ENCODE measurements at places on chromosomes 1 and 21.

DNA sequence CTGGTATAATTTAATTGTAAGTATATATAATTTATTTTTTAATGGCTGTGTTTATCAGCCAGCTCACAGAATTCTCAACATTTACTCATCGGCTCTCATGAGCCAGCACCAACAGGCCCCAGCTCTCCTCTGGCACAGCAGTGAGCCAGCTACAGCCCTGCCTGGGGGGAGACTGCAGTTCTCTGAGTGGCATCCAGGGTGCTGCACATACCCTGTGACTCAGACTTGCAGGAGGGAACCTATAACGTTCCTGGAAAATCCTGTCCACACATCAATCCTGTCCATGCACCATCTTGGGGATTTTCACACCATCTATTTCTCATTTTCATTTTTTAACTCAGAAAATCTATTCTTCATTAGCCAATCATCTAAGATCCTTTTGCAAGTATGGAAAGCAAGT, 36.5 kb downstream of the FHAD1 start:
- no peak for DNase-seq

GRCh38 chr1:26288311-26288941, 8.5 kb downstream of the SH3BGRL3 start:
- DNase-seq: peak; percentile 50

DNA sequence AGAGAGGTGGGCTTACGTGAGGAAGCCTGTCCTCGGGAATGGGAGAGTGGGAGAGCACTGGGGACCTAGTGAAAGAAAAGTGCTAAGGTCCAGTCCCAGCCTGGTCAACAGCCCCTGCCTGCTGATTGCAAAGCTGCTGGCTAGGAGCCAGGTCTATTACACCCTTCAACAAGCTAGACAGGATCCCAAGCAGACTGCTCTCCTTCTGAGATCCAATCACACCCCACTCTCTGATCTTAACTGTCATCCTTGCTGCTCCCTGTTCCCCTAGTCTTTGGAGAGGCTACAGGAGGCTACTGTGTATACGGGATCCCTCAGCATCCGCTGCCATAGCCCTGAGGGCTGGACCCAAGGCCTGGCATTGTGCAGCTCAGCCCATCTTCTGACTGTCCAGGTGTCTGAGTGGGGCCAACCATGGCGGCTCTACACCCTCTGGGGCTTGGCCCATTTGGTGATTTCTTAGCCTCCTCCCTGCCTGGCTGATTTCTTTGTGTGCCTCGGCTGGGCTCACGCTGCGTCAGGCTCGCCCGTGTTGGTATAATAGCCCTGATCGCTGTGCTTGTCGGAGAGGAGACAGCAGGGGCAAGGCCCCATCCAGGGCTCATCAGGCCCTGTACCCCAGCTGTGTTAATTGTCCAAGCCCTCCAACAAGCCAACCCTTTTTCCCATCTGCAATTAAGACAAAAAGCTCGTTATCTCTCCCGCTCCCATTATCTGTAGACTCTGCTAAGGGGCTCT, 43.9 kb downstream of the NAV1 start:
- DNase-seq: no peak

GRCh38 chr21:40678681-40679284, 168.2 kb downstream of the DSCAM start:
- no peak for DNase-seq

- DNase-seq: no peak
Measured at GRCh38 chr1:57546549-57547330, 122.9 kb upstream of the DAB1 start.

GRCh38 chr1:234879147-234880080, 249.2 kb downstream of the TOMM20 start:
- DNase-seq: no peak

DNA sequence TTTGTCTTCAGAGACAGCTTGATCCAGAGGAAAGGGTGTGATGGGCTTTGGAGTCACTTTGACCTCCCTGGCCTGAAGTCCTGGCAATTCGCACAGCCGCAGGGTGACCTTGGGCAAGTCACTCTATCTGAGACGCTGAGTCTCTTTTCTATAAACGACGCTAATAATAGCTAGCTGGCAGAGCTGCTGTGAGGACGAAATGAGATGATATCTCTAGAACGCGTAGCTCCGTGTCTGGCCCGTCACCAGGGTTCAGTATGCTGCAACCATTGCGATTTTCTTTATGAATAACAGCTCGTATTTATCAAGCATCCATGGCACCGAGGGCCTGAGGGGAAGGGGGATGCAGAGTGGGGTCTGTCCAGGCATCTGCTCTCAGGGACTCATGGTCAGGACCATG, 58.7 kb downstream of the IGSF21 start:
- DNase-seq: no peak

DNA sequence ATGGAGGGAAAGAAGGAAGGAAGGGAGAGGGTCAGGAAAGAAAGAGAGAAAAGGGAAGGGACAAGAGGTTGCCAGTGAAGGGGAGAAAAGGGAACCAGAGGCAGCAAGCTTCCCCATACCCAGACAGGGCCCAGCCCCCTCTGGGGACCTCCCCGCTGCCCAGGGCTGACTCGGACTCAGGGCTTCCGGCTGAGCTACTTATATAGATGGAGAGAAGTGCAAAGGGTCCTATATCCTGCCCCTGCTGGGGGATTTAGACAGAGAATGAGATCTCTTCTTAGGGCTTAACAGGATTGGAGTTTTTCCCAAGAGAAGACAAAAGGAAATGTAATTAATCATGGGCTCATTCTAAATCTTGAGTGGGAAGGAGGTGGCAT, at the start of gene ETV3L:
TSS of gene ETV3L (minus strand) at position 176 of the 377 bp plus-strand sequence. CDS start 285 bp downstream, outside the sequence.
- no peak for DNase-seq

DNA sequence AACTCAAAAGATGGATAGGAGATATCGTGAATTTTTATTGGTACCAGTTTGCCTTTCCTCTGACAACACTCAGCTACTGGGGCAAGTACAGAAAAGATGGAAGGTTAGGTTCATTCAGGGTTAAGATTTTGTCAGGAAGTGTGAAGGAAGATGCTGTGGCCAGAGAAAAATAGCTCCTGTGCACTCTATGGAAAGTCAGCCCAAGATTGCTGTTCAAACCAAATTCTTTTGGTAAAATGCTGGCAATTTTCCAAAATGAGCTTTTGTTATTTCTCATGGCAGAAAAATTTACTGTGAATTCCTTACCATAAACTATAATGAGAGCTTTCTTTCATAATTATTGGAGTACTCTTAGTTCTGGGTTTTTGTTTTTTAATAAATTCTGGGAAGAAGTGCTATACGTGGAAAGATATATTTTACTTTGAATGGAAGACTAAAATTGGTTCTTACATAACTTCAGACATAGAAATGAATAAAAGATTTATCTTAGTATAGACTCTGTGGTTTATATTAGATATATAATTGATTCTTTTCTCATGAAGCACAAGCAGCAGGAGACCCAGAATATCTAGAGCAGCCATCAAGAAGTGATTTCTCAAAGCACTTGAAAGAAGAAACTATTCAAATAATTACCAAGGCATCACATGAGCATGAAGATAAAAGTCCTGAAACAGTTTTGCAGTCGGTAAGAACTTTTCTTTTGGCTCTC, 112.2 kb downstream of the USP25 start:
- no peak for DNase-seq

DNA sequence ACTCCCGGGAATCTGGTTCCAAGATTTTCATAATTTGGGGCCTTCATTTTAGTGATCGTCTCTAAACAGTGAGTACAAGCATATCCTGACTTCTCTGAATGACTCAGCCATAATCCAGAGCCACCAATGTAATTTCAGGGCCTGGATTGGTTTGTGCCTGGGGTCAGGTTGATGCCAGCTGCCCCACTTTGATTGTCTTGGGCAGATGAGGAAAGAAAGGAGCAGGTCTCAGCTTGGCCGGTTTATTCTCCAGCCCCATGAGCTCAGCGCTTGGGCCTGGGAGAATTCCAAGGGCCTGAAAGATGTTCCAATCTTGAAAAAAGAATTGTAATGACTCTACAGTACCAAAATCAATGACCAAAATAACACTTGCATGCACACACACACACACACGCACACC, 71.2 kb upstream of the ECE1 start:
- DNase-seq: no peak

- DNase-seq: no peak
Measured at GRCh38 chr21:15441060-15441493, 288.7 kb upstream of the USP25 start.

- DNase-seq: no peak
Measured at GRCh38 chr1:70617728-70618127, 206.7 kb downstream of the CTH start.

- no peak for DNase-seq
Measured at GRCh38 chr1:160761886-160762285, 22.8 kb downstream of the SLAMF7 start.

DNA sequence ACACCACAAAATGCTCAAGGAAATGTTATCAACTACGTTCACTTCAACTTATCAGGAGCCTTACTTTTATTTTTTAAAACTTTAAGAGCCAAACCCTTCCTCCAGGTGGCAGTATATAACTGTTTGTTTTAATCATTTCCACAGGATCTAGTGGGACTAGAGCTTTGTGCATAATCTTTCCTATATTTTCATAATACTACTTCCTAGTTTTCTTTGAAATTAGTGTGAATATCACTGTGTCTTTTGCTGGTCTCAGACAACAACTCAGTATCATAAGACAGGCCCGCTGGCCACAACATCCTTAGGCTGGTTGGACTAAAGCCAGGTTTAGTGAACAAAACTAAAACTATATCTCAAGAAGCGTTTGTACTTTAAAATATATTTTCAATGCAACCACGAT, 145.5 kb downstream of the TIAM1 start:
- DNase-seq: no peak

GRCh38 chr21:41943851-41944250, 10.0 kb downstream of the C2CD2 start:
- no peak for DNase-seq

DNA sequence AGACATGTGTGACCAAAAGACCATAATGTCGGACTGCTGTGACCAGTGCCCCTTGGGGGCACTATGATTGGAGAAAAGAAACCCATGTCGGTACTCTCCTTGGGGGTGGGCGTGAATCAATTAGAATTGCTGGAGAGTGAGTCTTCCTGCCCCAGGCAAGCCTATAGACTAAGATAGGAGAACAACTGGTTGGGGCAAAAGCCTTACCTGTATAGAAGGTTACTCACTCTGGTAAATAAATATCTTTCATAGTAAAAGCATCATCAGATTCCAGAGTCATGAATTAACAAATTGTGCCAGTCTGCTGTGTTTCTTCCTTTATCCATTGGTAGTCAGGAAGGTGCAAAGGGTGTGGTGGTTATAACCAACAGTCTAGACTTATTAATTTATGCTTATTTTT, 2.9 kb upstream of the PTGFRN start:
- DNase-seq: no peak

GRCh38 chr1:195851016-195851601, 757.1 kb downstream of the KCNT2 start:
- no peak for DNase-seq

DNA sequence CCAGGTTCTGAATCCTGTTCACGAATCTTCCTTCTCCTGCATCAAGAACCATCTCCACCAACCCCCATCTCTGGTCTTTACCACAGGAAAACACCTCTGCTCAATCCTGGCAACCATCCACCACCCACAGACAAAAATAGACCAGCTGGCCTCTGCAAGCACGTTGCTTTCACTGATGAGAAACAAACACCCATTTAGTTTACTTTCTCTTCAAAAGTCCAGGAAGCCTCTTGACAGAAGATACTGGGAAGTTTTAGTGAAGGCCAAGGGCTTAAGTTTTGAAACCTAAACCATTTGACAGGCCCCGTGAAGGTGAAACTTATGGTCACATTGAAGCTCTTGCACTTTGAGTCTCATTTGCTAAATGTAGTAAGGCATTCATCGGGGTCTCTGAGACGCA, 122.6 kb upstream of the PPP2R5A start:
- peak; percentile 20 for DNase-seq

- DNase-seq: no peak
Measured at GRCh38 chr1:1178794-1179331, 5.2 kb downstream of the TTLL10 start.

DNA sequence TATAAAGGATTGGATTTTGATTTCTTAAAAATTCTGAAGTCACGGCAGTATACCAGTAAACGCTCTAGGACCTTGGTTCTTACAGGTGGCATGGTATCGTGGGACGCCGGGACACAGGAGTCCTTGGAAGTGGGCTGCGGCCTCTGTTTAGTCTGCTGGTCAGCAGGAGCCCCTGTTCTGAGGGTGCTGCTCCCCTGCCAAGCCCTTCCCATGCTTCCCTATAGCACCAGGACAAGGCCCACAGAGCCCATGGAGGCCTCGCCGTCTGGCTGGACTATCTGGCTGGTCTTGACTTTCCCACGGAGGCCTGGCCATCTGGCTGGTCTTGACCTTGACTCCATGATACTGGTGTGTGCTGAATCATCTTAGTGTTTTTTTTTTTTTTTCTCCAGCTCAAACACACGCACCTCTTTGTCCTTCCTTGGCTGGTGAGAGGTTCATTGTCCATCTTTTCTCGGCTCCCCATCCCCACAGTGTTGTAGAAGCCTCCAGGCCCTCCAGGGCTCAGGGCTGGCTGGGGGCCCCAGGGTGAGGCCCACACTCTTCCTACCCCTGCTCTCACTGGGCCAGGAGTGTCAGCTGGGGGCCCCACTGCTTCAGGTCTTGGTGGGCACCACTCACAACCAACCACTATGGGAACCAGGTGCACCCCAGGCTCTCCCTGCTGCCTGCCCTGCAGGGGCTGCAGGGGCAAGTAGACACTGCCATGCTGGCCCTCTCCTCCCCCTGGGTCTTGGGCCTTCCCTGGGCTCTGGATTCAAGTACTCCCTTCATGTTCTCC, 16.5 kb upstream of the TTC34 start:
- DNase-seq: no peak

DNA sequence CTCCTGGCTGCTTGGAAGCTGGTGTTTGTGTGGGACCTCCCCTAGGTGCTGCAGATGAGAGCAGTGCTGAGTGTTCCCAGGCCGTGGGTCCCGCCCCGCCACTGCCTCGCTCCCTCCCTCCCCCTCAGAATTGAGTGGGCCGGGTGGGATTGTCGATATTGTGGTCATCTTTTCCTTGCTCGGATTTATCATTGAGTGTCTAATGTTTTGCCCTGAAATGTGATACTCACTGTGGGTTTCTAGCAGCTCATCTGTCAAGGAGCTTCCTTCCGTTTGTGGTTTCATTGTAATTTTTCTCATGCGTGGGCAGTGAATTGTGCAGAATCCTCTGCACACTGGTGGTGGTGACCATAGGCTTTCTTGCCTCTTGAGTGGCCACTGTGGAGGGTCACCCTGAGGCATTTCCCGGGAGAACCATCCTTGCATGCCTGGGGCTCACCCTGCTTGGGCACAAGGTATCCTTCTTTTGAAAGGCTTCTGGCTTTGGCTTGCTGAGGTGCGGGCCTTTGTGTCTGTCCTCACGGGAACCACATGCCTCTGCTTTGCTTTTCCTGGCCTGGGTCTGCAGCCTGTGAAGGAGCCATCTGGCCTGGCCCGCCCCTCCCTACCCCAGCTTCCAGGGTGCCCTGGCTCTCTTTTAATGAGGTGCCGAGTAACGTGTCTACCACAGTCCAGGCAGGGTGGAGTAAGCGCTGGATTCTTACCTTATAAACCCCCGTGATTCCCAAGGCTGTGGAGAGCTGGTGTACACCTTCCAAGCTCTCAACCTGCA, 25.6 kb downstream of the SLX9 start:
- DNase-seq: no peak

- no peak for DNase-seq
Measured at GRCh38 chr1:69765951-69766350, 198.2 kb downstream of the LRRC7 start.

GRCh38 chr21:42571391-42572150, 57.9 kb downstream of the SLC37A1 start:
- DNase-seq: no peak

GRCh38 chr1:169312084-169312954, 55.3 kb downstream of the NME7 start:
- DNase-seq: peak; percentile 28

GRCh38 chr1:183585038-183585437, 5.2 kb downstream of the NCF2 start:
- DNase-seq: no peak
